Kasumi-1 (cell line): ENCODE measurements at places on chromosomes 12 and 14.

GRCh38 chr12:45615268-45615667 lies 114.2 kb upstream of the ARID2 start:
- DNase-seq = no peak

- DNase-seq = peak; percentile 71
Measured at GRCh38 chr12:108633534-108634248, at the start of gene SELPLG. TSS of gene SELPLG (minus strand) at chr12:108633894. CDS start at chr12:108624307, 9,587 bp downstream.

DNA sequence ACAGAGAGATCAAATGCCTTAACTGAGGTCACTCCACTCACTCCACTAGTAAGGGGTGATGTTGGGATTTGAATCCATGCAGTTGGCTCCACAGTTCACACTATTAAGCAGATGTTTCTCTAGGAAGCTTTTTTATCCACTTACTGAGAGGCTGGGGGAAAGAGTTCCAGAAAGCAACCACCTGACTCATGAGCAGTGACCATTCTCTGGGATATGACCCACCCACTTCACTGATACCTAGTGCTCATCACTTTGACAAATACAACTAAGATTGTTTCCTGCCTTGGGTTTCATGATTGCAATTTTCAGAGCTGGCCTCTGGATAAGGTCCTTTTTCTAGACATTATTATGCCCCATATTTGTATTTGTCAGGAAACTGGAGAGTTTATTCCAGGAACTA lies 152.1 kb upstream of the PLEKHG7 start:
- no peak for DNase-seq

- no peak for DNase-seq
Measured at GRCh38 chr12:121770813-121771625, 22.5 kb downstream of the RHOF start.

DNA sequence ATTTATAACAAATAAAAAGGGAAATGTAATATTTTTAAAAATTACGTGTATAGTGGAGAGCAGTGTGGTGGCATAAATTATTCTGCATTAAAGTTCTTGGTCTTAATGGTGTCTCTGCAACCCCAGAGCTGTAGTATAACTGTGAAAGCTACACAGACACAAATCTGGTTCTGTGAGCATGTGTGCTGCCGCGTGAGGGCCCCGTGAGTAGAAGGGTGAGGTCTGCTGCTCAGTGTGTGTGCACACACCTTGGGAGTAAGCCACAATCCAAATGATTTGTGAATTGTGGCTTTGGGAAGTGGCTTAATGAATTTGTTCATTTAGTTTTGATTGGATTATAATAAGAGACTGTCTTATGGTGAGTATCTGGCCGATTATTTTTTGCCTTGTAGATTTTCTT lies 16.8 kb downstream of the PELI2 start:
- DNase-seq = no peak

GRCh38 chr14:87312169-87312893 lies 680.7 kb downstream of the GALC start:
- DNase-seq = no peak

- DNase-seq = peak; percentile 57
Measured at GRCh38 chr14:90409209-90409730, 12.4 kb downstream of the CALM1 start.

GRCh38 chr12:50598321-50598862 lies 93.6 kb downstream of the DIP2B start:
- DNase-seq = no peak

GRCh38 chr14:78637908-78638475 lies 467.8 kb downstream of the NRXN3 start:
- no peak for DNase-seq

- no peak for DNase-seq
Measured at GRCh38 chr12:108430245-108430644, 84.8 kb upstream of the FICD start.

- no peak for DNase-seq
Measured at GRCh38 chr14:99568567-99569560, 35.1 kb downstream of the CCDC85C start.

DNA sequence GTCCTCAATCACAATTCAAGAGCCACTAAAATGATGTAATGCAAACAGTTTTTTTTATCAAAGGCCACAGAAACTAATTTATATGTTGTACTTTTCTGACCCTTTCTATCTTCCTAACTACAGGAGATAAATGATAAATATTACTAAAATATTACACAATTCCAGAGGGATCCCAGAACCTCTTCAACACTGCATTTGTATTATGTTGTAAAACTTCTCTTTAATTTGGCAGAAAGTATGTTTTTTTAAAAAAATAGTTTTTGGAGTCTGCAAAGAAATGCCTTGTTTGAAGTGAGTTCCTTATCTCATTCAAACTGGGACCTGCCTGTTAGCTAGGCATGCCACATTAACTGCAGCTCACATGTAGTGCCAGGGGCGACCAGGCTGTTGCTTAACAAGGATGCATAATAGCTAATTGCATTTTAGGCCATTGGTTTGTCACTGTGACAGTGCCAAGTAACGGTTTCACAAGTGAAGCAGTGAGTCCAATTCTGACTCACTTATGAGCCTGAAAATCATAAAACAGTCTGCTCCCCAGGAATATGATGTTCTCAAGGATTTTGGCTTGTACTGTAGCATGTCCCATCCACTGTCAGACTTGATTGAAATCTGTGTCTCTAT lies 266.9 kb downstream of the KTN1 start:
- DNase-seq = no peak

DNA sequence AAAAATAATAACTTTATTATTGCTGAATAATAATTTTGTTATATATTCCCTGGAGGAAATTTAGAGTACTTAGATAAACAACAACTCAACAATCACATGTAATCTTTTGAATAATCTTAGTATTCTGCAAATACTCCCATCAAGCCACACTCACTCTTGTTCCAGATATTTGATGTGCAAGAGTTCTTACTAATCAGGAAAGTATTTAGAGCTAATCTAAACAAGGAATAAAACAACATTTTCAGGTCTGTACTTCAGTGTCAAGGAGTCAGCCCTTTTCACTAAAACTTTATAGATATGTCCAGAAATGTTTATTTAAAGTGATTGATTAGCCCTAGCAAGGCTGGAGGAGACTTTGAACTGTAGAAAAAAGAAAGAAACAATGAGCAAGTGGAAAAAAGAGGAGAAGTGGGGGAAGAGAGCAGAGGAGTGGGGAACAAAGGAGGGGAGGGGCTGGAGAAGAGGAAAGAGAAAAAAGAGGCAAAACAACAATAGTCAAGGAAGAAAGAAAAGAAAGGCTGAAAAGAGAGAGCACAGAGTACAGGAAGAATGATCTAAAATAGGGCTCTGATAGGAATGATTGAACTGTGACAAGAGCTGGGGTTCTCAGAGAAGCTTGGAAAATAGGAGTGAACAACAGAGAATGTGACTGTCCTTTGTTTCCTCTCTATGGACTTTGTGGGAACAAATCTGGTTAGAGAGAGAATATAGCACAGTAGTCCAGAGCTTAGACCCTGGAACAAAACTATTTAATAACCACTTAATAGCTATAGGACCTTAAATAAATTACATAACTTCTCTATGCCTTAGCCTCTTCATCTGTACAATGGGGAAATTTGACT lies 238.7 kb downstream of the AKAP6 start:
- no peak for DNase-seq

DNA sequence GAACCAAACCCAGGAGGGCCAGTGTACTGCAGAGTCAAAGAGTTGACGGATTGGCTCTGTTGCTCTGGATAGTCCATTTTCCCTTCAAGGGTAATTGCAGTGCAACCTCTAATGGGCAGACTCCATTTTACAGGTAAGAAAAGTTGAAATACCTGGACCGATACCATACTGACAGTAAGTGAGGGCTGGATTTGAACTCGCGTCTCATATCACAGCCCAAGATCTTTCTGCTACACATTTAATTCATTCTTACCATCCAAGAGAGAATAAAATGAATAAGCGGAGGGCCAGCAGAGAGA lies 356 bp upstream of the ZC3H14 start:
- no peak for DNase-seq

- DNase-seq = no peak
Measured at GRCh38 chr14:86357876-86358275, 827.9 kb downstream of the FLRT2 start.

GRCh38 chr14:57831981-57832380 lies 33.9 kb downstream of the SLC35F4 start:
- DNase-seq = no peak

GRCh38 chr14:89379891-89380820 lies 36.9 kb downstream of the FOXN3 start:
- DNase-seq = no peak

DNA sequence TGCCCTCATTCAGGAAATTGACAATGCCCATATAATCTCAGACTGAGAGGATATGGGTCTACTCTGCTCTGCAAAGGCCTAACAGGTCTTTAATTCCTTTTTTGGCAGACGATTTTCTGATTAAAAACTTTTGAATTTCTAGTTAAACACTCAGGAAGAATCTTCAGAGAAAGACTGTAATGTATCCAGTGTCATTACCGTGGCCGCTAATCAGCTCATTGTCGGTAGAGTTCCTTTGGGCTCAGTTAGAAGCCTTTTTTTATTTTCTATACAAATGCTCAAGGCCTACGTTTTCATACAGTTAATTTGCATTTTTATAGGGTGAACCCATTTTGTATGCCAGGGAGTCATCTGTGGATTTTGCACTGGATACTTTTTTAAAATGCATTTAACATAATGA lies 549.9 kb downstream of the RPS29 start:
- DNase-seq = no peak

DNA sequence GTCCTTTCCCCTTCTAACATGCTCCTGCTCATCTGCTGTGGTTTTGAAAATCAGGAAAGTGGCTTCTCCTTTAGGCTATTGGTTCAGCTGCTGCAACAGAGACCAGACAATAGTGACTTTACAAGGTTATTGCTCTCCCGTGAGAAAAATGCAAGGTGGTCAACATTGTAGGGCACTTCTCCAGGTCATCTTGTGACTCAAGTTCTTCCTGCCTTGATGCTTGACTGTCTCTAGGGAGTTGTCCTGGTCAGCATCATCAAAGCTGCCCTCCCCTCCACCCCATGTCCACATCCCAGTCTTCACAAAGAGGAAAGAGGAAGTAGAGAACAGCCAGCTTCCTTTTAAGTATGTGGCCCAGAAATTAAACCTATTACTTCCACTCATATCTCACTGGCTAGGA lies 3.9 kb upstream of the TMEM63C start:
- peak; percentile 30 for DNase-seq

DNA sequence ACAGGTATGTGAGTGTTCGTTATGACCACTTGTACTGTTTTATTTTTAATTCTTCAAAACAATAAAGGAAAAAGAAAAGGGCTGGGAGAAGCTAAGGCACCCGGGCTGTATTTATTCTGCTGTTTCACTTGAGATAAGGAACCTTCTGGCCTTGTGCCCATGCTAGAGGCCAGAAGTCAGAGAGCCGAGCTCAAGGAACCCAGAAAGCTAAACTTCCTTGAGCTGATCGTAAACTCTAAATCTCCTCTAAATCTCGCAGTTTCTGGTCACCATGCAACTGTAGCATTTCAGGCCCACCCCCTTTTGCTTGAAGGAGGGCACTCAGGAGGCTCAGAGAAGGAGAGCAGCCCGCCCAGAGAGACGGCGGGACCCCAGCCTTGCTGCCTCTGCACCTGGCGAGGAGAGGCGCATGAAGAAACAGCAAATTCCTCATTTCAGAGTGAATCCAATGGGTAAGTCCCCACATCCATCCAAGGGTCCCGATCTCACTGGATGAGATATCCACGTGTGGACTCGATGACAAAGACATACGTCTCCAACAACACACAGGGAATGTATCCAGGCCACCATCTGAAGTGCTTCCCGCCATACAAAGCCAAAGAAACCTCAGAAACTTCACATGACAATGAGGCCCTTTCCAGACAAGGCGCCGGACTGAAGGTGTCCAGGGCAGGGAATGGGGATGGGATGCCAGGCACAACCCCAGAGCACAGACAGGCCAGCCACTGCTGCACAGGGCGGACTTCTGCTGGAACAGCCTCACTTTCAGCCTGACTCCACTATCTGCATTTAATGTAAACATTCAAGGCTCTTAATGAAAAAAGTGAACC lies 14.6 kb downstream of the CCDC88C start:
- DNase-seq = no peak

GRCh38 chr14:78202163-78202562 lies 32.0 kb downstream of the NRXN3 start:
- peak; percentile 88 for DNase-seq

DNA sequence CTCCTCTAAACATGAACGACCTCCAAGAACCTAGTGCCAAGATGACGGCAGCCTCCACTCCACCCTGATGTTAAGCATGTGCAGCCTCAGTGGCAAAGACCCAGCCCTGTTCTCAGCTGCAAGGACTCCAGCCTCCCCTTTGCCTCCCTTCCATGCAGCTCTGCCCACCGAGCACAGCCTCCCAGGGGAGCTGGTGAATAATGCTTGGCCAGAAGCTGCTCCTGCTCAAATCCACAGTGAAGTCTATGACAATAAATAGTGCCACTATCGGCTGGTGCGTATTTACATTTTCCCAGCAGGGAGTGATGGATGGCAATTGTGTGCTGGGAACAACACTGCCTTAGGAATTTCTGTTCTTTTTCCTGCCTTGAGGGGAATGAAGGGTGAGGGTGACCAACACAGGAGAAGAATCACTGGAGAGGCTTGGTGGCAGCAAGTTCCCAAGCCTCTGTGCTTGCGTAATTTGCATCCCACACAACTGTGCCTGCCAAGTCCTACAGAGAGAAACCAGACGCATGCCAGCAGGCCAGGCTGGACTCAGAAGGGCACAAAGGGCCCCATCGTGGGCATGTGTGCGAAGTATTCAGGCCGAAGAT lies 29.9 kb upstream of the TC2N start:
- DNase-seq = no peak

GRCh38 chr12:12011880-12012260 lies 58.9 kb upstream of the BCL2L14 start:
- no peak for DNase-seq

DNA sequence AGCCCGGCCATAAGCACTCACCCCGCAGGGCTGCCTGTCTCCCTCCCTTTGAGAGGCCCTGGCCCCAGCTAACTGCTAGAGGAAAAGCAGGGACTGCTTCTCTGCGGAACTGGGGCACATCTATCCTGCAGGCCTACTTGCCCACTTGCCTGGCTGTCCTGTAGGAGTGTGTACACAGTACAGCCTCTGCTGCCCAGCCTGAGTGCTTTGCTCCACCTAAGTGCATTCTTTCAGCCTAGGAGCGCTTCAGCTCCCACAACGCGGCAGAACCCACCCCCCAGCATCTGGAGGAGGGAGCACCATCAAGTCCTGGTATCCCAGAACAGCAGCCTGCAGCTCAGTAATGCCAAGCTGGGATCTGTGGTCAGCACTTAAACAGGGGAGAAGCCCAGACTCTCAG lies 79.9 kb upstream of the CD163 start:
- no peak for DNase-seq

- no peak for DNase-seq
Measured at GRCh38 chr14:56185992-56186391, 67.8 kb downstream of the PELI2 start.

DNA sequence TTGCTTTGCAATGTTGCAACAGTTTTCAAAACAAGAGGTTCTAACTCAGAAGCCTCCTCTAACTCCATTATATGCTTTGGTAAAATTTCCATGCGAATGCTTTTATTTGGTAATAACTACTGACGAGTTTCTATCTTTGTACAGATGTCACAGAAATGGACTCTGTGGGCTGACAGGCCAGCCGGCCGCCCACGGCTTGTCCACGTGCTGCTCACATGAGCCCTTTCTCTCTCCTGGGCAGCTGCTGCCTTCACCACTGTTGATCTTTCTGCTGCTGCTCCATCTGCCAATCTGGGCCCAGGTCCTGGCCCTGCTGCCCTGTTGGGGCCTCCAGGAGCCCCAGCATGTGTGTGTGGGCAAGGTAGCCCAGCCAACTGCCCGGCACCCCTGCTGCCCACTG lies 168.2 kb upstream of the TMEM132C start:
- no peak for DNase-seq

GRCh38 chr12:12278899-12279298 lies 12.1 kb upstream of the LRP6 start:
- no peak for DNase-seq

GRCh38 chr12:5438671-5439200 lies 6.8 kb downstream of the NTF3 start:
- no peak for DNase-seq
